ENCODE measurements at places on chromosomes 2 and 18.

DNA sequence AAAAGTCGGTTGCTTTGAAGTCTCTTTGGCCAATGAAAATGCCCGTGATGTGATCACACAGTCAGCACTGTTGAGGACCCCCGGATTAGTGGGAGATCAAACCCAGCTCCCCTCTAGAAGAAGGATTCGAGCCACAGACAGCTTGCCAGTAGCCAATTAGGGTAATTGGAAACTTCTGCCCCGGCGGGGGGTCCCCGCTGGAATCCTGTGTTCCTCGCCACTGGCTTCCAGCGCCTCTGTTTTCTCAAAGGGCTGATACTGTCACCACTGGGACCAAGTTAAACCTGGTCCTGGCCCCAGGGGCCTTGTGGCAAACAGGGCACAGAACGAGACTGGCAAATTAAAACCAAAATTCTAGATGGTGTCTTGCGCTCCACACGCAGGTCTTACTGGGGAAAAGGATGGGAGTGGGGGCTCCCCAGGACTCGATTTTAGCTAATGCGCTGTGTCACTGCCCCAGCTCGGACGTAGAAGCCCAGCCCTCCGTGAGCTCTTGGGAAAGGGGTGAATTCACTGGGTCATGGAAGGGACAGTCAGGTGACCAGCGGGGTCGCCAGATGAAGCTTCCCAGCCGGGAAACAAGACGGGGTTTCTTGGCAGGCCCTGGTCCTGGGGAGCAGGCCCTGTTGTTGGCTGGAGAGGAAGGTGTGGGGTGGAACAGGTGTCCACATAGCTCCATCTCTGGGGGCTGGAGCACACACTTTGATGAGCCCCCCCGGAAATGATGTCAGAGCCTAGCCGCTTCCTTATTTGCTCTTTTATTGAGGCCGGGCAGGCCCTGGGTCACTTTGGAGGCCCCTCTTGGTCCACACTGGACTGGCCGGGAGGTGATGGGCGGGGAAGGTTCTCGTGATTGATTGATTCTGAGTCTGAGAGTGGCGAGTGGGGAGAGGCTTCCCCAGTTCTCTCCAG is 90.2 kb downstream of the SMAD7 start:
- H3K27me3 ChIP-seq: no peaks in the 10 kb centered on the region
- H3K4me1 ChIP-seq: peaks cover 5% of the 10 kb centered on the region
- no peak overlapping the region for H3K27ac ChIP-seq
- no peak overlapping the region for H3K4me3 ChIP-seq
- H3K36me3 ChIP-seq: no peaks in the 10 kb centered on the region
- DNase-seq: no peak

GRCh38 chr2:2743164-2743571 is 412.1 kb upstream of the MYT1L start:
- H3K27ac ChIP-seq: no peak overlapping the region
- H3K36me3 ChIP-seq: peaks cover 8% of the 10 kb centered on the region
- H3K4me3 ChIP-seq: no peak overlapping the region
- no peak for DNase-seq
- peaks cover 7% of the 10 kb centered on the region for H3K27me3 ChIP-seq
- H3K4me1 ChIP-seq: no peaks in the 10 kb centered on the region

DNA sequence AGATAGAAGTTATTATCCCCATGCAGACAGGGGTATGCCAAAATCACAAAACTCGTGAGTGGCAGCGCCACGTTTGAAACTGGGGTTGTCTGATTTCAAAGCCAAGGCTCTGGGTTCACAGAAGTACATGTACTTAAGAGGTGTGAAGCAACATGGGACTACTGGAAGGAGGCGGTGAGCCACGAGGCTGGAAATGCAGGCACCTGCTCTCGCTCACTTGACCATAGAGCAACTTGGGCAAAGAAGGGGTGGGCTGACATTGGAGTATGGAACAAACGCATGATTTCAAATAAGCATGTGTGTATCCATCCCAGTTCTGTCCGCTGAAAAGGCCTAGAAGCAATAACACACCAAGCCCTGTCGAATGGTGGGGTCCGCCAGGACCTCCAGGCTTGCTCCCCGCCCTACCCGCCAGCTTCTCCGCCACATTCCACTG is 593 bp upstream of the ACTR2 start:
- H3K36me3 ChIP-seq: peaks cover 4% of the 10 kb centered on the region
- no peak for DNase-seq
- H3K27me3 ChIP-seq: no peaks in the 10 kb centered on the region
- peak overlapping the region; percentile 95 for H3K27ac ChIP-seq
- H3K4me1 ChIP-seq: peaks cover 15% of the 10 kb centered on the region

- H3K27ac ChIP-seq: no peak overlapping the region
- H3K27me3 ChIP-seq: peaks cover 20% of the 10 kb centered on the region
- DNase-seq: no peak
- H3K36me3 ChIP-seq: no peaks in the 10 kb centered on the region
Observed at GRCh38 chr2:7430869-7431641, 513.8 kb downstream of the RNF144A start.
